ENCODE measurements at places on chromosomes 3 and 15.

DNA sequence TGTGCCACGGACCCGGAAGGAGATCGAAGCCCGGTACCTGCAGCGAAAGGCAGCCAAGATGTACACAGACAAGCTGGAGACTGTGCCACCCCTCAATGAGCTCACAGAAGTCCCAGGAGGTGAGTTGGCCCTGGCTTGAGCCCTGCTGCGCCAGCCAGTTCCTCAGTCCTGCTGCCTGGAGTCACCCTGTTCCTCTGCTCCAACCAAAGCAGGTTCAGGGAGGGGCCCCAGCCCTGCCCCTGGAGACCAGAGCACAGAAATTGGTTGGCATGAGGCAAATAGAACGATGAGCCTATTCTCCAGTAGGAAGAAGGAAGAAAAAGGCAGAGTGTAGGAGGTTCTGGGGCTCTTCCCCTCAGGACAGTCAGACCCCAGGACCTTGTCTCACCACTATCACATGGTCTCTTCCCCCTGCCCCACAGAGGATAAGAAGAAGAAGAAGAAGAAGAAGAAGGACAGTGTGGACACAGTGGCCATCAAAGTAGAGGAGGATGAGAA lies 8.0 kb downstream of the TMIE start:
- DNase-seq: no peak

DNA sequence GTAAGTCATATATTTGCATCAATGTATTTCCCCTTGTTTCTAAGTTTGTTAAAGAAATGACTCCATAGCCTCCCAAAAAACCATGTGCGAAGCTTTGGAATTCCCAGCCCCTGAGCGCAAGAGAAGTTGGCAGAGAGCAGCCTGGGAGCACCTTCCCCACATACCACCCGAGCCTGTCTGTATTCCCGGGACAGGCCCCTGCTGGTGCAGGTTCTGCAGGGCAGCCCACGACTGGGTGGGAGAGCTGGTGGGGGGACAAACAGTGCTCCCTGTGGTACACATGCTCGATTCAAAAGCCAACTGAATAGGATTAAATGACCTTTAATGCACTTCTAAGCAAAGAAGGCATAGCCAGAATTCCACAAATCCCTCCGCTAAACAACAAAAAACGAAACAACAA lies 74.6 kb upstream of the SNRPA1 start:
- DNase-seq: no peak

- DNase-seq: no peak
Measured at GRCh38 chr3:85584779-85585356, 626.1 kb downstream of the CADM2 start.

- DNase-seq: no peak
Measured at GRCh38 chr3:176430244-176431037, 766.8 kb downstream of the TBL1XR1 start.

DNA sequence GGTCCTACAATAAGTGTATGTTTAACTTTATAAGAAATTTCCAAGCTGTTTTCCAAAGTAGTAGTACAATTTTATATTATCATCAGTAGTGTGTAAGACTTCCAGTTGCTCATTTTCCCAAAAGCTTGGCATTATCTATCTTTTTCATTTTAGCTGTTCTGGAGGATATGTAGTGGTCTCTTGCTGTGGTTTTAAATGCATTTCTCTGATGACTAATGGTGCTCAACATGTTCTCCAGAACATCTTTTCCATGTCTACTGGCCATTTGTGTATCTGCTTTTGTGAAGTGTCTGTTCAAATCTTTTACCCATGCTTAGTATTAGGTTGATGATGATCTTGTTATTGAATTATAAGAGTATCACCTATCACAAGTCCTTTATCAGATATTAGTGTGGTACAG lies 13.3 kb downstream of the BCL2A1 start:
- DNase-seq: no peak

- DNase-seq: peak; percentile 75
Measured at GRCh38 chr3:45915518-45916231, 27.6 kb upstream of the CXCR6 start.

- no peak for DNase-seq
Measured at GRCh38 chr3:45208586-45208985, 17.5 kb downstream of the TMEM158 start.

DNA sequence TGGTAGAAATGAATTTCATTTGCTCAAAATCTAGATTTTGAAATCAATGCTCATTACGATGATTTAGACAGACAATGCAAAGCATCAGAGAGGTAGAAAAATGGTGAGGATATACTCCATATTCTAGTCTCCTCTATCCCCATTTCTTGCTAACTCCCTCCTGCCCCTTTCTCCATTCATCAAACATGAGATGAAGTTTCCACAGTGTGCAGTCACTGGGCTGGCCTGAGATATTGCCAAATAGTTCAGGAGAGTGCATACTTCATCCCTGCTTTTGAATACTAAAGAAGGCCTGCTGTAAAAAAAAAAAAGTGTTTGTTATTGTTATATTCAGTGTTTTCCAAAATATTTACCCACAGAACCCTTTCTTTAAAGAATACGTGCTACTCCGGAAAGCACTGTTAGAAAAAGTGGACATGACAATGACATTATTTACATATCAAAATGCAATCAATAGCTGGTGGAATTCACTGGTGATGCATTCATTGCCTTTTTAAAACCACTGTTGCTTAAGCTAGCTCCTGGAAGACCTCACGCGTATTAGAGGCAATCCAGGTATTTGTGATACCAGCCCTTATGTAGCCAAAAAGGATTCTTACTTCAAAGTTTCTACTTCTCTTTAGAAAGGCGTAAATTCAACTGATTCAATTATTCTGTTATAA lies 247.6 kb upstream of the SOX2 start:
- no peak for DNase-seq

GRCh38 chr15:78937132-78937739 lies 7.6 kb downstream of the CTSH start:
- DNase-seq: no peak

GRCh38 chr3:154977666-154978065 lies 102.5 kb upstream of the MME start:
- no peak for DNase-seq

- no peak for DNase-seq
Measured at GRCh38 chr3:186277268-186277909, 84.6 kb downstream of the DGKG start.

DNA sequence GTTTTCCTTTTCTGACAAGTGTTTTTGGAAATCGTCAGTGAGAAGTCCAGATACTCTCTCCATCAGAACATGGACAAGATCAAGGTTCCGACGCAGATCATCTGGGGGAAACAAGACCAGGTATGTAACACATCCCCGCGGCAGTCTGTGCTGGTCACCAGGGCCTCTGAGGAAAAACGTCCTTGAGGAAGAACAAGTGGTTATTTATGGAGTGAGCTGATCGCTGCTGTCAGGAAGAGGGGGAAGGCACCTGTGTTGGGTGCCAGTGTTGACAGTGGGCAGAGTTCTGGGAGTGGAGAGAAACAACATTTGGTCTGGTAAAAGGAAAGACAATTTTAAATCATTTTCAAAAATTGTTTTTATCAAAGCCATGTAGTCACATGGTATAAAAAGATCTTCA lies 20.7 kb upstream of the RPP14 start:
- no peak for DNase-seq

DNA sequence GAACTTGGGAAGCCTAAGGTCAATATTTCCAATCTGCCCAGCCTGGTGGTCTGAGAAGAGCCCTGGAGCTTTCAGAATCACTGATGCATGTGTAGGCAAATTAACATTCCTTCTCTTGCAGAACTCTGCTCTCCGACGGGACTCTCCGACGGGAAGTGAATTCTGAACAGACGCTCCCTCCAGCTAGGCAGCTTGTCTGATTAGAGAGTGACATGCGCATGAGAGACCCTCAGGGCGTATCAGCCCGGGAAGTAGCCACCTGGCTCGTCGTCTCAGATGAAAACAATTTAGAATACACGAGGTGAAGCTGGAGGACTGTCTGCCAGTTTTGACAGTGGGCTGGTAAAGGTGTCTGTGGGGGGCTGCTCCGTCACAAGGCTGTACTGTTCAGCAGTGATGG lies 103.1 kb downstream of the DGKG start:
- no peak for DNase-seq

DNA sequence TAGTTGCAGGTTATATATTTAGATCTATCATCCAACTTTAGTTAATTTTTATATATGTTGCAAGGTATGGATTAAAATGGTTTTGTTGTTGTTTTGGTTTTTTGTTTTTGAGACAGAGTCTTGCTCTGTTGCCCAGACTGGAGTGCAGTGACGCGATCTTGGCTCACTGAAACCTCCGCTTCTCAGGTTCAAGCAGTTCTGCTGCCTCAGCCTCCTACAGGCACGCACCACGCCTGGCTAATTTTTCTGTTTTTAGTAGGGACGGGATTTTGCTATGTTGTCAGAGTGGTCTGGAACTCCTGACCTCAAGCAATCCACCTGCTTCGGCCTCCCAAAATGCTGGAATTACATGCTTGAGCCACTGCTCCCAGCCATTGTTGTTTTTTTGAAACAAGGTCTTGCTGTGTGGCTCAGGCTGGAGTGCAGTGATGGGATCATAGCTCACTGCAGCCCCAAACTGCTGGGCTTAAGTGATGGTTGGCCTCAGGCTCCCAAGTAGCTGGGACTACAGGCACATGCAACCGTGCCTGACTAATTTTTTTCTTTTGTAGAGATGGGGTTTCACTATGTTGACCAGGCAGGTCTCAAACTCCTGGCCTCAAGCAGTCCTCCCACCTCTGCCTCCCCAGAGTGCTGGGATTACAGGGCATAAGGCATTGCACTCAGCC lies 92.0 kb downstream of the ZNF609 start:
- DNase-seq: no peak

DNA sequence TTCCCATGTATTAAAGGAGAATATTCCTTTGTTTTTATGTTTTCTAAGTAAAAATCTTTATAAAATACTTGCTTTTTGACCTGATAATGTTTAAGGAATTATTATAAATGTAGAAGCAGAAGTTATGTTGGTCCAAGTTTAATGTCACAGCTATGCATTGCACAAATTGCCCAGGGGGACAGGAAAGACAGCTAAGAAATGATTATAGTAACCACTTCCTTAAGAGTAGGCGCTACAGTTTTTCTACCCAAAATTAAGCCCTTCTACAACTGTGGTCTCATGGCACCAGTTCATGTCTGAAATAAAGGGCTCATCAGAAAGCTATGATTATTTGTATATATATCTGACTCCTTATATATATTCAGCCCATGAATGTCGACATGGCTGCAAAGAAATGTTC lies 176.4 kb downstream of the GBE1 start:
- no peak for DNase-seq

DNA sequence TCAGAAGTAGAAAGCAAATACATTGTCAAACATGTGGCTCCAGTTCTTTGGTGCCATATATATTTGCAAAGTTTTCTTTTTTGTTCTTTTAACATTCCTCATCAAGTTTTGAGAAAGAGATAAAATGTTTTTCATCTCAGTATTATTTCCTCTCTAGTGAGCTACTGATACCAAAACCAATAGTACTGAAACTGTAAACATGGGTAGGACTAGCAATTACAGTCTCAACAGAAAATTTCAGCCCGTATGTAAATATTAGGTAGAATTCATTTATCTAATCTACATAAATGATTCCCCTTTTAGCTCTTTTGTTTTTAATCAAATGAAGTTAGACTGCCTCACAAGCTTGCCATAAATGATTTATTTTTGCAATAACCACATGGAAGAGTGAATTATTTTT lies 21.4 kb downstream of the SECISBP2L start:
- no peak for DNase-seq

DNA sequence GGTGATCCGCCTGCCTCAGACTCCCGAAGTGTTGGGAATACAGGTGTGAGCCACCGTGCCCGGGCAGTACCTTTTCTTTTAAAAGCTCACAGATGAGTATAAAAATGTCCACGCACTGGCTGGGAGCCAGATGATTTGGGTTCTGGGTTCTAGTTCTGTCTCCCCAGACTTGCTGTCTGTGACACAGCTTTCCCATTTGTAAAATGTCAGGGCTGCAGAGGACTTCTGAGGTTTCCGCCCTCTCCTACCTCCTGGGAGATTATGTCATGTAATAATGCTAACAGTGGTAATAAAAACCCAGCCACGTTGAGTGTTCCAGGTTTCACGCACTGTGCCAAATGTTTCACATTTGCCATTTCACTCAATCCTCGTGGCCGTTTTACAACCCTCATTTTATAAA lies 1.3 kb upstream of the PPP4R2 start:
- DNase-seq: no peak

DNA sequence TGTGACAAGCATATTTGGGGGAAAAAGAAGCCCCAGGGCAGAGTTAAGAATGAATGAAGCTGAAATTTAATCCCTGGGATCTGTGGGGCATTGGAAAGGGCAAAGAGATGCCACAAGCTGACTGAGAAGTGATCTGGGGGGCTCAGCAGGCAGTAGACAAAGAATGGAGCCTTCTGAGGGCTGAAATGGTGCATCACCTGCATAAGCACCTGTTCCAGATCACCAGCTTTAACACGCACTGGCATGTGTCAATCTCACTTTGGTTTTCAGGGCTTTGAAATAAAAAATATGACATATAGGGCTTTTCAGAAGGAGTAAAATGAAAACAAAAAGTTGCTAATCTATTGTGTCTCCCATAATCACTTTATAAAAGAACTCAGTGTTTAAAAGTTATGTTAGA lies 210.8 kb upstream of the ARHGEF26 start:
- DNase-seq: no peak

DNA sequence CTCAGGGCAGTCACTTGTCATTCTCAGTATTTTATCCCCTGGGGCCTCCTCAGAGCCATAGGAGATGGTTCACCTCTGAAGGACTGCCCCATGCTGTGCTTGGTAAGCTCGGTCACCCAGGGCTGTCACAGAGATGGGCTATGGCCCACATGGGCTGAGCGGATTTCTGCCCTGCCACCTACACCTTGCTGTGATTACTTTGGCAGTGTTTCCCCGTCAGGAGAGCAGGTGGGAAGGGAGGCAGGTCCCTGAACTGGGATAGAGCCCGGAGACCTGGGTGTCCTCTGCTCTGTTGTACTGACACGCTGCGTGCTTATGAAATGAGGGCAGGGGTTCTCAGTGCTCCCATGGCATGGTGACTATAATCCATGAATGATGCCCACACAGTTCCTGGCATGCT lies 48.9 kb downstream of the APBA2 start:
- no peak for DNase-seq

GRCh38 chr3:3636815-3637214 lies 162.4 kb upstream of the LRRN1 start:
- no peak for DNase-seq

DNA sequence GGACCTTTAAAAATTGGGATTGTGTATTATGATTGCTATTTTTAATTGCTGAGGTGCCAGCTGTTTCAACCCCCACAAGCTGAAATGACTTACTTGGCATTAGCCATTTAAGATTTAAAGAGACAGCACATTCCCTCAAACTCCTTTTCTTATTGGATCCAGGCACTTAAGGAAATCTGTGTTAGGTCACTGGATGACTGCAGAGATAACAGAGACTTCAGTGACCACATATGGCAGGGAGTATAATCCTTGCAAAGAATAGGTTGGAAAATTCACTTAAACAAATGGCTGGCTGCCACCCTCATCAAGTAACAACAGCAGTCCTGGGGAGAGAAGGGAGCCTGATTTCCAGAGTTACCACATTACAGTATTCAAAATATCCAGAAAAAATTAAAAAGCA lies 66.6 kb downstream of the SLMAP start:
- DNase-seq: no peak

- no peak for DNase-seq
Measured at GRCh38 chr3:177977381-177978158, 558.7 kb upstream of the KCNMB2 start.
